ENCODE measurements at places on chromosomes 13 and 19. TPM values are rescaled to one million over a fixed set of nuclear protein-coding genes. Genes with fewer than 3 reads are reported as not detected.

Gene KCTD4
- not detected for total RNA-seq

Gene TTC9B
- total RNA-seq, result not detected

Gene IZUMO2
- total RNA-seq, result not detected

Gene SLC15A1
- not detected for total RNA-seq

Gene SIGLEC6
- 0.16 TPM for total RNA-seq

All from right atrium auricular region (tissue), 2 donors.